Activated naive CD4-positive, alpha-beta T cell treated with anti-CD3 and anti-CD28 coated beads, Interleukin-2, amount 10 ng/mL, durations not matched to agents 7 days and 5 days (primary cell): ENCODE measurements at places on chromosomes 4 and X.

DNA sequence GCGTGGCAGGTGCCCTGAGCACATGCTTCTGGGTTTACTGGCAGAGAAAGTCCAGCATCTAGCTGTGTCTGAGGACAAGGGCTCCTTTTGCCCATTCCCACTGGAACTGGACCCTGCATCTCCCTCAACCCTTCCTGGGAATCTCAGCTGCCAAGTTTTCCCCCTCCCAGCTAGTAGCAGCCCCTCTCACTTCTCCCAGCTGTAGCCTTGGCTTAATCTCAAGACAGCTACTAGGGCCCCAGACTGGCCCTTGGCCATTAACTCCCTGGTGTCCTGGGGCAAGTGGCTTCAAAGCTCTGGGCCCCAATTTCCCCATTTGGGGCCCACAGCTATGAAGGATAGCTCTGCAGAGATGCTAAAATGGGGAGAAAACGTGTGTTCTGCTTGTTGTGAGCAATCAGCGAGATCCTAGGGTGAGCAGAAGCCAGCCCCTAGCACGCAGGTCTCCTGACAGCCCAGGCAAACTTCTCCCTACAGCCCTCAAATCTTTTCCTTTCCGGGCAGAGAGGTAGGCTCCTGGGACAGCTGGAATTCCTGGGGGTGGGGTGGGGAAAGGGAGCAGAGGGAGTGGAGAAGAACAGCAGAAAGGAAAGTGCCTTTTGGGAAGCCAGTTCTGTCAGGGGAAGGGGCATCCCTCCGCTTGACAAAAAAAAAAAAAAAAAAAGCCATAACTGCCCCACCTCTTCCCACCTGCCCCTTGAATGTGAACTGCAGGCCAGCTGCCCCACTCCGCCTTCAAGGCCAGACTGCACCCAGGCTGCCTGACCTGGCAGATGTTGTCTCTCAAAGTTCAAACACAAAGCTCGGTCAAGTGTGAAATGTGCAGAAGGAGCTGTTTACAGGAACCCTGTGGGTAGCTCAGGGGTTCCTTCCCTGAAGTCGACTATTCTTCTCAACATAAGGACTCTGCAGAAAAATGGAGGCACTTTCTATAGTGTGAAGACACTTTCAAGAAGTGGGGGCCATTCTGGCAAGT lies 16.6 kb downstream of the FGD1 start:
- no peaks in the 10 kb centered on the region for H3K36me3 ChIP-seq
- H3K4me1 ChIP-seq = no peaks in the 10 kb centered on the region
- peaks cover 12% of the 10 kb centered on the region for H3K27me3 ChIP-seq
- DNase-seq = no peak
- H3K27ac ChIP-seq = no peak overlapping the region
- no peak overlapping the region for H3K4me3 ChIP-seq

- peak overlapping the region; percentile 91 for H3K27ac ChIP-seq
- no peak for DNase-seq
- H3K4me1 ChIP-seq = peaks cover 83% of the 10 kb centered on the region
- H3K27me3 ChIP-seq = peaks cover 4% of the 10 kb centered on the region
Measured at GRCh38 chr4:38309471-38309870, 349.3 kb downstream of the PTTG2 start.

DNA sequence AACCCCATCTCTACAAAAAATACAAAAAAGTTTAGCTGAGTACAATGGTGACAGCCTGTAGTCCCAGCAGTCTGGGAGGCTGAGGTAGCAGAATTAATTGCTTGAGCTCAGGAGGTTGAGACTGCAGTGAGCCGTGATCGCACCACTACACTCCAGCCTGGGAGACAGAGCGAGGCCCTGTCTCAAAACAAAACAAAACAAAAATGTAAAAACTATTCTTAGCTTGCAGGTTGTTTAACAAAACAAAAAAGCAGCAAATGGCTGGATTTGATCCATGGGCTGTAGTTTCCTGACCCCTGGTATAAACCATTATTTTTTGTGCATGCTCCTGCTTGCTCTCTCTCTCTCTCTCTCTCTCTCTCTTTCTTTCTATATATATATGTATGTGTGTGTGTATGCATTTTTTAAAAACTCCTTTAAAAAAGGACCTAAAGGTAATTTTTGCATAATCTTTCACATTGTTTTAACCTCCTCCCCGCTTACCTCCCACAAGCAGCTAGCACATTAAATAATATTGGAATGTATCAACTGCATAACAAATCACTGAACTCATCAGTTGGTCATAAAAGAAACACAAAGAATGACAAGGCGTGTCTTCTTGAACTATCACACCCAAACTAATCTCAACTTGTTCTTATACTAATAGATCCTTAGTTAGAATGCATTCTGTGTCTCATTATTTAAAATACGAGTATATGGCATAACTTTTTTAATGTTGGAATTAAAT lies 4.8 kb downstream of the AREG start:
- H3K4me3 ChIP-seq = no peak overlapping the region
- H3K27ac ChIP-seq = no peak overlapping the region
- peaks cover 8% of the 10 kb centered on the region for H3K4me1 ChIP-seq
- H3K36me3 ChIP-seq = no peaks in the 10 kb centered on the region

DNA sequence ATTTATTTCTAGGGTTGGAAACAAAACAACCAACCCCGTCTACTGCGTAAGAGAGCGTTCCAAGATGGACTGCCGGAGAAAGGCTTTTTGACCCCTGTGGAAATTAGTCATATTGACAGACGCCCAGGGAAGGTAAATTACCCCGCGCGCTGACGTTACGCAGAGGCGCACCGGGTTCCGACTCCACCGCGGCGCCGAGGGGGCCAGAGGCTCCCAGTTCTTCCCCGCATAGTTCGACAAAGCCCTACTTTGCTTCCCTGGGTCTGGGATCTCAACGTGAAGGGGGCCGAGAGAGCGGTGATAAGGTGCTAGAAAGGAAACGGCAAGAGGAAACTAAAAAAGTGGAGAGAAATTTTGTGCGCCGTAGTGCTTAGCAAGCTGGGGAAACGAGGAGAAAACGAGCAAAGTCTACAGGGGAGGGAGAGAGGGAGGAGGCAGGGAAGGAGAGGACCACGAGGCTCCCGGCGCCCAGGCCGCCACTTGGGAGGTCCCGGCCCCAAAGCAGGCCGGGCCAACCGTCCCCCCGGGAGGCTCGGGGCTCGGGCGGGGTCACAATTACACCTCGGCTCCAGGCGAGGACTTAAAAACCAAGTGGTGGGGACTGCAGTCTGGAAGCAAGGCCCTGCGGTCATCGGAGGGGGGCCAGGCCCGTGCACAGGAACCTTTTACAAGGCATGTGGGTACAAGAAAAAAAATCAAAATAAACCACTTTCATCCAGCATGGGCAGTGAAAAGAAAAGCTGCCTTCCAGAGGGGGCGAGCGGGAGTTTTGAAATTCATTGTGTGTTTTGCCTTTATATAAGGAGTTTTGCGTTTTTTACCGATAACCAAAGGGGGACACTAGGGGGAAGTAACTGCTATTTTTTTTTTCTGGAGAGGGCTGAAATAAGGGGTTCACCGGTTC lies 13.2 kb downstream of the HAND2 start:
- H3K27ac ChIP-seq = peak overlapping the region; percentile 58
- H3K36me3 ChIP-seq = peaks cover 17% of the 10 kb centered on the region
- DNase-seq = no peak
- H3K4me3 ChIP-seq = no peak overlapping the region

GRCh38 chr4:139641218-139641617 lies 24.4 kb upstream of the MGST2 start:
- no peaks in the 10 kb centered on the region for H3K4me1 ChIP-seq
- no peak overlapping the region for H3K27ac ChIP-seq
- peaks cover 16% of the 10 kb centered on the region for H3K27me3 ChIP-seq
- no peak for DNase-seq

GRCh38 chrX:41180194-41180908 lies 95.1 kb downstream of the USP9X start:
- DNase-seq = peak; percentile 61
- H3K27me3 ChIP-seq = no peaks in the 10 kb centered on the region
- peaks cover 35% of the 10 kb centered on the region for H3K4me1 ChIP-seq
- peaks cover 28% of the 10 kb centered on the region for H3K36me3 ChIP-seq
- H3K27ac ChIP-seq = peak overlapping the region; percentile 83

GRCh38 chr4:2857349-2857927 lies 13.8 kb downstream of the ADD1 start:
- no peak overlapping the region for H3K4me3 ChIP-seq
- no peak overlapping the region for H3K27ac ChIP-seq
- H3K4me1 ChIP-seq = peaks cover 70% of the 10 kb centered on the region
- no peaks in the 10 kb centered on the region for H3K27me3 ChIP-seq
- no peak for DNase-seq

DNA sequence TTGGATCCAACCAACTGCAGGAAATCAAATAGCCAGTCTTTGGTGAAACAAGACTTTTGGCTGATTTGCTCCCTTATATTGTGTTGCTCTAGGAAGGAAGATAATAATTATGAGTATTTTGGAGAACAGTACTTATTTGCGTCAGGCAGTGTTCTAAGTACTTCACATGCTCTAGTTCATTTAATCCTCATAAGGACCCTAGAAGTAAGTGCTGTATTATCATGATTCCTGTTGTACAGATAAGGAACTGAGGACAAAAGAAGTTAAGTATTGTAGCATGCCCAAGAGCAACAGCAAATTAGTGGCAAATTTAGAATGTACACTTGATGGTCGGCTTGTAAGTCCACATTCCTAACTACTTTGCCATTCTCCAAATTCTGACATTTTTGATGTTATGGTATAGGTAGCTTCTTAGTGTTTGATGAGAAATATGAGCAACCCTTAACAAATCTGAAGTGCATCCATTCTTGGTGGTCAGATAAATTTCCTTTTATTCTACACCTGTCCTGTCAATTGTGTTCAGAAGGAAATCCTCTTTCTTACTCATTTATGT lies 72.0 kb downstream of the SPRY1 start:
- H3K27me3 ChIP-seq = peaks cover 12% of the 10 kb centered on the region
- no peaks in the 10 kb centered on the region for H3K36me3 ChIP-seq
- DNase-seq = no peak
- H3K27ac ChIP-seq = no peak overlapping the region
- no peaks in the 10 kb centered on the region for H3K4me1 ChIP-seq

DNA sequence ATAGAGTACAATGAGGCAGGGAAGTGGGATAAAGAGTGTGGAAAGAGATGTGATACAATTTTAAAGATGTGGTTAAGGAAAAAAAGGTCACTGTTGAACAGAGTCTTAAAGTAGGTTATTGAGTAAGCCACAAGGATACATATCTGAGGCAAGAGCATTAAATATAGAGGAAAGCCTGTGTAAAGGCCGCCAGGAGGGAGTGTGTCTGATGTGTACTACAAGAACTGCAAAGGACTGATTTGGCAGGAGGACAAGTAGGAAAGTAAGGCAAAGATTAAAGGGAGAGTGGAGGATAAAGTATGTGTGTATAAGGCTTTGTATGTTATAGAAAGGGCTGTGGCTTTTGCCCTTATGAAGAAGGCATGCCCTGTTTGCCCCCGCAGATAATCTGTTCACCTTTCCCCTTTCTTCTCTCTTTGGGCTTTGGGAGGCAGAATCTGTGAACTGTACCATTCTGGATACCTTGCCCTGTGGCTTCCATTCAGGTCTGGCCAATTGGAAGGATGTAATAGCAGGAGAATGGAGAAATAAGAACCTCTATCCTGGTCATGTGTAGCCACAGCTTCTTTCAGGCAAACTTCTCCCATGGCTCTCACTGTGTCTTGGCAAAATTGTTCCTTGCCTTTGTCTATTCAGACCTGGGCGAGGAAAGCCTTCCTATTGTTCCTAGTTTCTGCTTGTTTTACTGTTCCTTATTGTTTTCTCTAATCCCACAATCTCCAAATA lies 68.9 kb upstream of the FAM47B start:
- no peak overlapping the region for H3K27ac ChIP-seq
- no peak for DNase-seq
- no peaks in the 10 kb centered on the region for H3K4me1 ChIP-seq
- H3K27me3 ChIP-seq = no peaks in the 10 kb centered on the region
- H3K36me3 ChIP-seq = no peaks in the 10 kb centered on the region

DNA sequence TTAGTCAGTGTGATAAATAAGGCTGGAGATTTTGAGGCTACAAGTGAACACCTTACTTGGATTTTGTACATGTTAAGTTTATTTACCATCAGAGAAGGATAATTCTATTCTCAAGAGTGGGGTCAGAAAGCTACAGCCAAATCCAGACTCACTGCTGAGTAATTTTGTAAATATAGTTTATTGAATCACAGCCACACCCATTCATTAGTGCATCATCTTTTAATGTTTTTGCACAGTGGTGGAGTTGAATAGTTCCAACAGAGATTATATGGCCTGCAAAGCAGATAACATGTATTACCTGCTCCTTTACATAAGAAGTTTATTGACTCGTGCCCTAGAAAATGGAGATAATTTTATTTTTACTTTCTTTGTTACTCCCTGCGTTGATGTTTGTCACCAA lies 60.4 kb downstream of the PCDH18 start:
- no peak for DNase-seq
- H3K4me1 ChIP-seq = no peaks in the 10 kb centered on the region
- no peaks in the 10 kb centered on the region for H3K27me3 ChIP-seq
- no peak overlapping the region for H3K27ac ChIP-seq

DNA sequence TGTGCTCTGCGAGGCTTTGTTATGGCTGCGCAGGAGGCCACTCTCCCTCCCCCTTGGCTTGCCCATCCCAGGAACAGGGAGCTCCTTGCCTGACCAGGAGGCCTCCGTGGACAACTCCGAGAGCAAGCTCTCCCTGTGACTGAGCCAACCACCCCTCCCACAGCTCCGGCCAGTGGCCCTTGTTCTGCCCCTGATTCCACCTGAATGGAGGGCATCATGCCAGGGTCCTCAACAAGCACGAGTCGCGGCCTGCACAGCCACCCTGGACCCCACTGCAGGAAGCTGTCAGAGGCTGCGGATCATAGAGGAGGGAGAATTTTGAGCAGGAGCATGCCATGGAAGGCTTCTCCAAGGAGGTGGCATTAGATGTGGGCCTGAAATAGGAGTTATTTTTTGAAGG lies 44.8 kb upstream of the GRPEL1 start:
- no peak overlapping the region for H3K27ac ChIP-seq
- H3K36me3 ChIP-seq = no peaks in the 10 kb centered on the region
- H3K4me3 ChIP-seq = no peak overlapping the region
- DNase-seq = no peak

DNA sequence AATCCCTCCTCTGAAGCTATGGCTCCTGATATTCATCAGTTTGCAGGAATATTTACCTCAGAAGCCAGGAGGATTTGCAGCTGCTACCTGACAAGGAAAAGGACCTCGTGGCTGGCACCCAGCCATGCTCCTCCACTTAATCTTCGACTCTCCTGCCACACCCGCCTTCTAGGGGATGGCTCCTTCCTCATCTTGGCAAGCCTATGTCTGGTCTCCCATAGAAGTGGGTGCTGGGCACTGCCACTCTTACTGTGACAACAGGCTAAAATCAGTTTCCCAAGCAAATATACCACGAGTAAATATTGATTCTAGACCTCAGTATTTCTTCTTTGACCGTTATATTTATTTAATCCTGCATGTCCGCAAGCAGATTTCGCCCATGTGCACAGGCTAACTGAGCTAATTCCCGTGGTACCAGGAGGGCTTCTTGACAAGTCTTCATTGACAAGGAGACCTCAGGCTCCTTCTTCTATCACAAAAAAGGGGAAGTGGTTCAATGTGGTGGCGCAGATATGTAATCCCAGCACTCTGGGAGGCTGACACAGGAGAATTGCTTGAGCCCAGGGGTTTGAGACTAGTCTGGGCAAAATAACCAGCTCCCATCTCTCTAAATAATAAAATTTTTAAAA lies 52.6 kb upstream of the DCTD start:
- peaks cover 23% of the 10 kb centered on the region for H3K27me3 ChIP-seq
- H3K36me3 ChIP-seq = no peaks in the 10 kb centered on the region
- no peaks in the 10 kb centered on the region for H3K4me1 ChIP-seq
- H3K27ac ChIP-seq = no peak overlapping the region
- H3K4me3 ChIP-seq = no peak overlapping the region
- no peak for DNase-seq
